Stimulated activated CD4-positive, alpha-beta T cell treated with anti-CD3 and anti-CD28 coated beads, Interleukin-1b, Interleukin-23, amount 100 ng/mL, for 48 hours (primary cell): ENCODE measurements at places on chromosomes 3 and 15.

DNA sequence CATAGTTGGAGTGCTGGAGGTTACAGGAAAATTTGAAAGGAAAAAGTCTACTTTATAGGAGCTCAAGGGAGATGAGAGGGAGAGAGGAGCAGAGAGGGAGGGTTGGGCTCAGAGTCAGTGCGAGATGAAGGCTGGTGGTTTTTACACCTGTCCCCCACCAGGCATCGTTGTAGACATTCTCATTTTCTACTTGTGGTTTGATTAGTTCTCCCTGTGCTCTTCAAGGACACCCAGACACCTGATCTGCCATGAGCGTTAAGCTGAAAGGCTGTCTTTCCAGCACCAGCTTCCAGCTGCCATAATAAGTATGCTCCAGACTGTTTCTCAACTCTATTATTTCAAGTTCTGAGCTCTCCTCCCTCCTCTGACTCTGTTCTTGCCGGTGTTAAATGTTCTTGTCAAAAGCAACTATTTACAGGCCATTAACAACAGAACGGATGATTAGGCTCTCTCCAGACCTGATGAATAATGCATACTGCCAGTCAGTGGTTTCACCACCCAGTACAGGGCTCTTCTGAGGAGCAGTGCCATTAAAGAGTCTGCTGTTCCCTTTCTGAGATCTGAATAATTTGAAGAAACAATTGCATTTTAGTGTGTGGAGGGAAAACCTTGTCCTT is 514.6 kb upstream of the MCTP2 start:
- no peak for DNase-seq

DNA sequence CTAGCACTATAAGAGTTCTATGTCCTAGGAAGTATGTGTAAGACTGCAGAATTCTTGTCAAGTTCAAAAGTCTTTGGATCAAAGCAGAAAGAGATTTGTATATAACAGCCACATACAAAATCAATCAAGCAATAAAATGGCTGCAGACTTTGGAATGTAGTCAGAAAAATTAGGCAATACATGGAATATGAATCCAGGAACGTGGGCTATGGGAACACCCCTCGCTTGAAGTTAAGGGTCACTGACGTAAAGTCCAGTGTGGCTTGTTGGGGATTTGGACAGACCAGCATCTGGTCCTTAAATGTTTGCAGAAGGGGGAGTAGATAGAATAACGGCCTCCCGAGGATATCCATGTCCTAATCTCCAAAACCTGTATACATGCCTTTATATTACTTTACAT is 178.6 kb downstream of the ADAMTS9 start:
- DNase-seq, result no peak

DNA sequence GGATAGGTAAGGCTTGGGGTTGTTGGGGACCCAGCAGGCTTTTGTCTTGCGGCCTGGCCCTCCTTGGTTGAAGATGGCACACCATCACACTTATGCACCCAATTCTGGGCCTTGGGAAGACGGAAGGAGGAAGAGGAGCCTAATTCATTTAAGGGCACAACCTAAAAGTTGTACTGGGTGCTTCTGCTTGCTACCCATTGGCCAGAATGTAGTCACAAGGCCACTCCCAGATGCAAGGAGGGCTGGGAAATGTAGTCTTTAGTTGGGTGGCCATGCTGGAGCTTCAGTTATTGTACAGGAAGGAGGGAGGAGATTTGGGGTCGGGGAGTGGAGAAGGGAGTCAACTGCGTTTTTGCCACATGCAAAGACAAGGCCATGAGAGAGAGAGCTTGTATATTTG is 109.2 kb downstream of the TMEM266 start:
- no peak for DNase-seq

GRCh38 chr15:33894193-33894592 is 74.1 kb upstream of the CHRM5 start:
- no peak for DNase-seq

DNA sequence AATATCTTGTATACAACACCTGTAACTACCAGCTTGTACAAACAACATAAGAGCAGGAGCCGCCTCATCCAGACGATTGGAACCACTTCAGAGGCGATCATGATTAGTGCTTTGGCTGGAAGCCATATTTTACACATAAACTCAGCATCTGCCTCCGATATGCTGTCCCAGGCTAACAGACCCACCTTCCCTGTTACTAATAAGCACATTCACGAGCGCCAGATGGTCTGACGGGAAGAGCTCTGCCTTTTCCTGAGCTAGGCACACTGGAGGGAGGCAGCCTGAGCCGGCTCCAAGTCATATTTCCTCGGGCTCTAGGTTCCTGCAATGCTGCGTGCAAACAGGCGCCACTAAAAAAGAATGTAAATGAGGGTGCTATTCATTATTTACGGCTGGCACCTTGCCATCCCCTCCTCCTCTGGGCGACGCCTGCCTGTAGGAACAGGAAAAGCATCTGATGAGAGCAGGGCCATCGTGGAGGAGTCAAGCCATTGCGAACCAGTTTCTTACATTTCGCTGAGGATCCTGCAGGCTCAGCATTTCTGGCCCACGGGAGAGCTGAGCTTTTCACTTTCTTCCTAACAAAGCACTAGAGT is 98.2 kb downstream of the ANXA2 start:
- no peak for DNase-seq

- DNase-seq, result no peak
Measured at GRCh38 chr15:29127506-29128430, 141.9 kb downstream of the NSMCE3 start.

GRCh38 chr3:63951492-63952247 is 39.5 kb upstream of the SCAANT1 start:
- DNase-seq, result no peak

GRCh38 chr15:68321229-68321628 is 43.7 kb downstream of the FEM1B start:
- DNase-seq, result no peak

GRCh38 chr3:21020043-21020442 is 731.0 kb downstream of the ZNF385D start:
- DNase-seq, result no peak

GRCh38 chr3:22858486-22858885 is 344.6 kb upstream of the UBE2E2 start:
- DNase-seq, result no peak

DNA sequence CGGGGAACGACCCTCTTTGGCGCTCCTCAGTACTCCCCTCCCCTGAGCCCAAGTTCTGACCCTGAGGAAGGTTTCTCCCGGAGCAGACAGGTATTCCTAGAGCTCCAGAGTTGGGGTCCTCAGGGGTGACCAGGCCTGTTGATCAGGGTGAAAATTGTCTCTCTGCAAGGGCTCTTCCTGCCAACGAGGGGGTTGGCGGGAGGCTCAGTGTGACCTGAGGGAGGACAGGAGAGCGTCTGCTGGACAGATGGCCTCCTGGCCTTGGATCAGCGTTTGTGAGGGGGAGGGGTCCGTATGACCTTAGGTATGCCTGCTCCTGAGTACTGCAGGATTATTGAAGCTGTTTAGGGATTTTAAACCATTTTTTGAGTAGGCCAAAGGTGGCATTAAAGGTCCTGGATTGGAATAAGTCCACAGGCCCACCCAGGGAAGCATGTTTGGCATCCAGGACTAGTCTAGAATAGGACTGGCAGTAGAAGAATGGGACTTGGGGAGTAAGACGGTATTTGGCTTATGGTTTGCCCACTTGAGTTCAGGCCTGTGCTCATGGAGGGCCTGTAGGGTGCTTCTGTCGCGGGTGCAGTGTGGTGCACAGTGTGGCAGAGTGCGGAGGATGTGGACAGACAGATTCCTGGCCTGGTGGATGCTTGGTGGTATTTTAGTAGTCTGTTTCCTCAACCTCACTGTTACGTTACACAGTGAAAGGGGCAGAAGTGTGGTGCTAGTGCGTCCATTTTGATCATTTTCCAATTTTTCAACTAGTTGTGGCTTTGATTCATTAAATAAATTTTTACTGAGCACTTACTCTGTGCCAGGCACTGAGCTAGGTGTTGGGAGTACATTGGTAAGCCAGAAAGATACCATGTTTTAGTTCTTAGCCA is 959 bp downstream of the ZNF592 start:
- peak; percentile 65 for DNase-seq

DNA sequence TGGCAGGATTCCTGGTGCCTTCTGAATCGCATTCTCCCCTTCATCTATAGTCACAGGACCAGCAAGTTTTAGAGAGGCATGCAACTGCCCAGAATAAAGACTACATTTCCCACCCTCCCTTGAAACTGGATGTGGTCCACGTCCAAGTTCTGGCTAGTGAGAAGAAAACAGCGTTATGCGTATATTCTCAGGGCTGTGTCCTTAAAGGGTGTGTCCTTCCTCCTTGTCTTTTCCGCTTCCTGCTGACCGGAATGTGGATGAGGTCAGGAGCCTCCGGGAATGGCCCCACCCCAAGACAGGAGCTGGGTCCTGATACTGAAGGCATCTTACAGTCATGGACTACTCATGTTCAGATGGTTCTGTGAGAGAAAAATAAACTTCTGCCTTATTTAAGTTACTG is 20.2 kb downstream of the CHST2 start:
- DNase-seq, result no peak

GRCh38 chr3:50163572-50164455 is 8.7 kb downstream of the SEMA3F start:
- DNase-seq, result no peak

DNA sequence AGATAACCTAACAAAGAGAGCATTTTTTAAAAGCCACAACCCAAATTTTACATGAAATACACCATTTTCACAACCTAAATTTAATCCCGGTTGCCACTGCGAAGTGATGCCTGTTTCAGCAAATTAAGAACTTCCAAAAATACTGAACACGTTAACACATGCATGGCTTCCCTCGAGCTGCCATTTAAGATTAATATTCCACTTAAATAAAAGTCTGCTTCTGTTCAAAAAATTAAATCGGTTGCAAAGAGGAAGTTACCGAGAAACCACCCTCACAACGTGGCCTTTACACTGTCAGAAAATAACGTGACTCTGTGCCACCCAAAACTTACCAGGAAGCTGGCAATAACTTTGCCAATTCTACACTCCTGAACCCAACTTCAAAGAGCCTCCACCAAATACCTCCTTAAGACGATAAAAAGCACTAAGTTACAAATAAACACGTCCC is 1.2 kb downstream of the TBL1XR1 start:
- no peak for DNase-seq

DNA sequence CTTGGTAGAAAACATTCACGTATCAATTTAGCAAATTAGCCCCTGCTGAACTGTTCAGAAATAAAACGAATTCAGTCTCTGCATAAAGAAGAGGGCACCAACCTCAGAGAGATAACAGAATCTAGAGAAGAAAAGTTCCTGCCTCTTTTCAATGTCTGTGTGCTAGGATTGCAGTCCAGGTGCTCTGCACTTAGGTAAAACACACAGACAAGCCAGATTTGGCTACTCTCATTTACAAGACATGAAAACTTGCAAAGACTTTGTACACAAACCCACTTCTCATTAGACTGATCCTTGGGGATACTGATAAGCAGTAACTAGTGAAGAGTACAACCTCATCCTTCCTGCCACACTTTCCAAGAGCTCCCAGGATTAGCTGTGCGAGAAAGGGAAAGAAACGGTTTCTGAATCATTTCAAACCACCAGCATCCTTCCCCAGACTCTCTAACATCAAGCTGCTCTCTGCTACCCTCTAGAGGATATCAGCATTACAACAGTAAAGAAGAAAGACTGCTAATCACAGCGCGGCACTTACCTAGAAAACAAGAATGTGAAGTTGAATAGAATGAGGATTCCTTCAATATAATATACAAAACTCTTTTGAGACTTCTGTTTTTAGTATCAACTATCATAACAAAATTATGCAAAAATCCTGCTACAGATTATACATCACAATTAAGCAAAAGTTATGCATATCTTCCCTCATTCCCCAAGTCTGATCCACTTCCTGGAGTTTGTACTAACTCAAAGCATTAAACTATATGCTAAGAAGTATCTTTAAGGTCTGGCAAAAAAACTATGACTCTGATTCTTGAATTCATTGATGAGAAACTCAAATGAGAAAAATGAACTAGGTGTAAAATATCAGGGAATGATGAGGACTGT is 306.4 kb downstream of the MAGI1 start:
- DNase-seq, result no peak

- no peak for DNase-seq
Measured at GRCh38 chr15:93829115-93829870, 402.1 kb upstream of the MCTP2 start.

DNA sequence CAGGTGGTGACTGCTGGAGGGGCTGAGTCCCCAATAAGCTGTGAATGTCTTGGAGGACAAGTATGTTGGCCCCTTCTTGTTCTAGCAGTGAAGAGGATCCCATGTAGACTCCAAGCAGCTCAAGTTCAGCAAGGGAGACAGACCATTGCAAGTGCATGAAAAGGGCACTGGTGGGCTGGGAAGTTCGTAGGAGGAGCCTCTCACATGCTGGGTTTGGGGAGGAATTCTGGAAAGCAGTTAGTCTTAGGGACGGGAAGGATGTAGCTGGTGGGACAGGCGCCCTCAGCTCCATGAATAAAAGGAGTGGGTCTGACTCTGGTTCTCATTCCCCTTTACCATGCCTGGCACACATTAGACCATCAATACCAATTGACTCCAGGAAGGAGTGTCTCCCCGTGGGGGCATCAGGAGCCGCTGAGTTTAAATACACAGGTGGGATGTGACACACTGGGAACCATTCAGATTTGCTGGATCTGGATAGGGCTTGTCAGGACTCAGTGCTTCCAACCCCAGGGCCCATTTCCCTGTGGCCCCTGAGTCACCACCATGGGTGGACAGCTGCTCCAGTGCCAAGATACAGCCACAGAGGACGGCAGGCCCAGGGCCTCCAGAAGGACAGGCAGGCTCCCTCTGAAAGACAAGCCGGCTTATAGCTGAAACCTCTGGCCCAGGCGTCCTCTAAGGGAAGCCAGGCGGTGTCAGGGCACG is 552 bp upstream of the XYLB start:
- DNase-seq, result no peak

DNA sequence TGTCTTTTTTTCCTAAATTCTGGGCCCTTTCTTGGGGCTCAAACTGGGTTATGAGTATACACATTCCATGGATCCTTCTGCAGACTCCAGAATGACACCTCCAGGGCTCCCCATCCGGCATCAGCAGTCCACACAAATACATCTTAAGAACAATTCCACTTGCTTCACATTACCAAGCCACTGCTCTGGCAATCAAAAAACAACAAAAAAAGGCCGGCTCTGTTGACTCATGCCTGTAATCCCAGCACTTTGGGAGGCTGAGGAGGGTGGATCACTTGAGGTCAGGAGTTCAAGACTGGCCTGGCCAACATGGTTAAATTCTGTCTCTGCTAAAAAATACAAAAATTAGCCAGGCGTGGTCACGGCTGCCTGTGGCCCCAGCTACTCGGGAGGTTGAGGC is 49.9 kb upstream of the LPP start:
- no peak for DNase-seq

- DNase-seq, result no peak
Measured at GRCh38 chr3:98761643-98762229, 1.4 kb upstream of the ST3GAL6 start.

GRCh38 chr15:82568986-82569385 is 28.7 kb upstream of the RPS17 start:
- no peak for DNase-seq
